Cardiac fibroblast (primary cell): ENCODE measurements at places on chromosomes 1 and 21.

DNA sequence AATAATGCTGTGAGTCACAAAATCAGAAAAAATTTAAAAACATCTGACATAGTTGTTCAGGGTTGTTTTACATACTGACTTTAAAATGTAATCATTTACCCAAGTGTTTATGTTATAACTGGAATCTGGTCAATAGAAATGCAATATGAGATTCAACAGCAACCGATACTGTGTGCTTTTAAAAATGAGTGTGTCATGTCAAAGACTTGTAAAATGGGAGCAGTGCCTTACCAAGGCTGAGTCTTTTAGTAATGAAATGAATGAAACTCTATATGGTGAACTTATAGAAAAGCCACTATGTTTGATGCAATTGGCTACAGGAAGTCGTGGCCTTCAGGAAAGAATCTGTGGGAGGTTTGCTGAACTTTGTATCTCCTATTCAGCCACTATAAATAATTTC lies 570.2 kb downstream of the DPYD start:
- peak; percentile 19 for DNase-seq

GRCh38 chr1:14261395-14261794 lies 337.1 kb upstream of the KAZN start:
- no peak for DNase-seq

DNA sequence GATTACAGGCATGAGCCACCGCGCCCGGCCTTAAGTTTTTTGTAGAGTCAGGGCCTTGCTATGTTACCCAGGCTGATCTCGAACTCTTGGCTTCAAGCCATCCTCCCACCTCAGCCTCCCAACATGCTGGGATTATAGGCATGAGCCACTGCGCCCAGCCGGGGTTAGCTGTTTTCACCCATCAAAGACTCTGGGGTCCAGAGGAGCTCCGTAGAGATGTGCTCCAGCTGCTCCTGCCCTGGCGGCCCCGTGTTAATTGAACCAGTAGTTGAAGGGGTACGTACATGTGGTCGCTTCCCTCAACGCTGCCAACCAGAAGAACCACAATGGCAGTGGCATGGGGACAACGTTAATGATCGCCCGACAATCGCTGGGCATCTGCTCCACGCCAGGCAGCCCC lies 72.0 kb downstream of the NPHP4 start:
- DNase-seq, result no peak

DNA sequence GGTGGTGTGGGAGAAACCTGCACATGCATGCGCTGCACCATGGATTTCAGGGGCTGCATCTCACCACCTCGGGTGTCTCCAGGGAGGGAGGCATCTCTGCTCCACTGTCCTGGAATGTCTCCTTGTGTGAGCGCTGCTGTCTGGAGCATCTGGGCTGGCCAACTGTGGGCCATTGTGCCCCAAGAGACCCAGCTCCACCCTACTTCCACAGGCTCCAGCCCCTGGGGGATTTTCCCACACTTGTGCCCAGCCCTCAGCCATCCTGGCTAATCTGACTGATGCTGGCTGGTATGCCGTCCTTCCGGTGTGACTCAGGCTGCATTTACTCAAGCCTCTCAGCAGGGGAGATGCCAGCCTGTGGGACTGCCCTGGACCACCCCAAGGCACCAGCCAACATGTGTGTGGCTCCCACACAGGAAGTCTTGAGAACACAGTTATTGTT lies 62.0 kb downstream of the TRIM11 start:
- DNase-seq, result no peak

DNA sequence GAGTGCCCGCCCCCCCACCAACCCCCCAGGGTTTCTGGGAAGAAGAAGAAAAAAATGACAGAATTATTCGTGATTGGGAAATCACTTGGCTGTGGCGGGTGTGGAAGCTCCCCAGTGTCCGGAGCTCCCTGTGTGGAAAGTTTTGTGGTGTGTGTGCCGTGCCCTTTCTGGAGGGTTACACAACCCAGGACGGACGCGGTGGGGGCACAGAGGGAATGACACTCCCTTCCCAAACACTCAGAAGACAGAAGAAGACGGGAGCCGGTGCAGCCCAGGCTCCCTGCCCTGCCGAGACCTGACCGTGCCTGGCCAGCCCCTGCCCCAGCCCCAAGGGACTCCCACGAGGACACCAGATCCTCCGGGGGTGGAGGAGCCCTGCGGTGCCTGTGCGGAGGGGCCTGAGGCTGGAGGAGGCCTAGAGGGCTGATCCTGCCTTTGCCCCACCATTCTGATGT lies 33.0 kb upstream of the ADARB1 start:
- peak; percentile 95 for DNase-seq

- DNase-seq, result peak; percentile 40
Measured at GRCh38 chr1:111161843-111162487, 21.9 kb downstream of the CEPT1 start.

DNA sequence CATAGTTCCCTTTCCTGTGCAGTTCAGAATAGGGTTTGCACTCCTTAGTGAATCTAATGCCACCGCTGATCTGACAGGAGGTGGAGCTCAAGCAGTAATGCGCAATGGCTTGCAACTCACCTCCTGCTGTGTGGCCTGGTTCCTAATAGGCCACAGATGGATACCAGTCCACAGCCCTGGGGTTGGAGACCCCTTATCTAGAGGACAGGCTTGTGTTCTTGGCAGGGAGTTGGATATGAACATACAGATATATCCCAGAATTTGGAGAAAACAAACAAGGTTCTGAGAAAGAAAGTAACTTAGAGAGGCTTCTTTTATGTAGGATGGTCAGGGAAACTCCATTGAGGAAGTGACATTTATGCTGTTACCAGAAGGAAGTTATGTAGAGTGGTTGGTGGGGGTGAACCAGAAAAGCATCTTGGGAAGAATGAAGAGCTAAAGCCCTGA lies 5.1 kb upstream of the PTPRC start:
- no peak for DNase-seq

- DNase-seq, result no peak
Measured at GRCh38 chr1:95671098-95671497, 437.1 kb downstream of the RWDD3 start.

GRCh38 chr1:89758156-89758555 lies 62.7 kb upstream of the LRRC8D start:
- DNase-seq, result no peak

DNA sequence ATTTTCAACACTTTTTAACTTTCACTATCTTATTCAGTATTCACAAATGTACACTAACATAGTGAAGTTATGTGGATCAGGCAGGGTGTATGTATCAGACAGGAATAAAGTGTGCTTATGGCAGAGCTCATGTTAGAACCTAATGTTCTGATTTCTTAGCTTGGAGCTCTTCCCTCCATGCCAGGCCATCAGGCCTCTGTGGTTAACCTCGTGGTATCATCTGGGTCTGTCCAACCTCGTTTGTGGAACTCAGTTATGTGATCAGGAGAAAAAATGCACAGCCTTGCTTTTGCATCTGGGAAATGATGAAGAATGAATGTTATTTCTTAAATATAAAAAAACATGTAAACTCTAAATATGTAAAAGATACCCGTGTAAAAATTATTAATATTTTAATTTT lies 86.9 kb downstream of the MPZL1 start:
- DNase-seq, result peak; percentile 39

DNA sequence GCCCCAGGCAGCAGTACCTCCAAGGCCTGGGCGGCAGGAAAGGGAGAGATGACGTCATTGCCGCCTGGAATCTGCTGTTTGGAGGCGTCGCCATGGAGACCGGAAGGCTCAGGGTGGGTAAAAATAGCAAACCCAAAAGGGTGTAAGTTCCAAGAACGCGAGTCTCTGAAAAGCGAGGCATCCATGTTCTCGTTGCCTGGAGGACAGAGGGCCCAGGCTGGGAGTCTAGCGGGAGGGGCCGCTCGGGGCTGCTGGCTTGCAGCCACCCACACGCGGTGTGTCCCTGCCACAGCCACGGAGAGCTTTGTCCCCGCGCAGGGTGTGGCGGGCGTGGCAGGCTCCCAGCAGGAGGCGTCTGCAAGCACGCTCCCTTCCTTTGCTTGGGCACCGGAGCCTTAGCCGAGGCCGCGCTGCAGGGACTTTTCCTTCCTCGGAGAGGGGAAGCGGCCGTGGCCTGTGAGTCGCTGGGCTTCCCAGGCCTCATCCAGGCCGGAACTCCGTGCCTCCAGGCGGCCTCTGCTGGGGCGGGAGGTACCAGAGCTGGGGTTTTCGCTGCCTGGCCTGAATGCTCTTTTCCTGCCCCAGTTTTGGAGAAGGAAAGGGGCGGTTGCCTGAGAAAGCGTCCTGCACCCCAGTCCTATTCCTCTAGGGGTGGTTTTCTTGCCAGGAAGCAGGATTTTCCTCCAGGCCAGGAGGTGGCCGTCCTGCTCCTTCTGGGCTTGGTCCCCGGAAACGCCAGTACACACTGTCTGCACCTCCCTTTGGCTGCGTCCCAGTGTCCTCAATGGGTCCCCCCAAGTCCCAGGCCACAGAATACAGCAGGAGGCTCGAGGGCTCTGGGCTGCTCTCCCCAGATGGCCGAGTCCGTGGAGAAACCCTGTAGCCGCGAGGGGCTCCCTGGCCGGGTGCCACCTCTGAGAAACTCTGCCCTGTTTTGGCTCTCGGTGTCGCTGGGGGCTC lies 15.3 kb upstream of the SKI start:
- DNase-seq, result peak; percentile 99

DNA sequence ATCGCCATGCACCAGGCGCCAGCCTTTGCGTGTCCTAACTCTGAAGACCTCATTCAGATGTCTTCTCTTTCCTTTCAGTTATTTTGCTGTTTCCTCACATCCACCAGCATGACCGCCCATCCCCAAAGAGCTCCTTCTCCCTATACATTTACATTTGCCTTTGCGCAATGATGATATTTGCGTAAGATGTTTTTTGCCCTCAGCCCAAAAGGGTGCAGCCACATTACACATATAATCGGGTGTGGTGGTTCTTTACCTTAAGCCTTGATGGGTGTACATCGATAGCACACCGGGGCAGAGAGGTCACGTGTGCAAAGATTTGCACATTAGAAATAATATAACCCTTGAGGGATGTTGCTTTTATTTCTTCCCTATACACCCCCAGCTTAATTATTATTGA lies 192.8 kb downstream of the HUNK start:
- DNase-seq, result no peak

- DNase-seq, result no peak
Measured at GRCh38 chr1:39761557-39762260, 9.4 kb downstream of the OXCT2 start.

DNA sequence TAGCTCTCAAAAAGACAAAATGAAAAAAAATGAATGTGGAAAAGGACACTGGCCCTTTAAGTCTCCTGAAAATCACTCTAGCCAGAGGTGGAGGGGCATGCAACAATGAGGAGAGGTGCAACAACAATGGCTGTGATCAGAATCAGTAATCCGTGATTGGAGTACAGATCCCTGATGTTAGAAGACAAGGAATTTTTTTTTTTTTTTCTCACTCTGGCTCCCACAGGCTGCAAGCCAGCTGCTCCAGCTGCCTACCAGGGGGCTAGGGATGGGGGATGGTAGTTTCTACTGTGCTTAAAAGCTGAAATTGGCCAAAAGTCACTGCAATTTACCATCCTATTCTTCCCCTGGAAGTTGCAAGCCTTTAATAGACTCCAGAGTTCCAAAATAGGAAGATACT lies 54.5 kb downstream of the STYXL2 start:
- DNase-seq, result no peak

GRCh38 chr1:110150330-110151174 lies at the start of gene SLC6A17:
Gene SLC6A17, plus strand, starts transcription at chr1:110150494. Its CDS starts 16,436 bp downstream, at chr1:110166930.
- peak; percentile 67 for DNase-seq

DNA sequence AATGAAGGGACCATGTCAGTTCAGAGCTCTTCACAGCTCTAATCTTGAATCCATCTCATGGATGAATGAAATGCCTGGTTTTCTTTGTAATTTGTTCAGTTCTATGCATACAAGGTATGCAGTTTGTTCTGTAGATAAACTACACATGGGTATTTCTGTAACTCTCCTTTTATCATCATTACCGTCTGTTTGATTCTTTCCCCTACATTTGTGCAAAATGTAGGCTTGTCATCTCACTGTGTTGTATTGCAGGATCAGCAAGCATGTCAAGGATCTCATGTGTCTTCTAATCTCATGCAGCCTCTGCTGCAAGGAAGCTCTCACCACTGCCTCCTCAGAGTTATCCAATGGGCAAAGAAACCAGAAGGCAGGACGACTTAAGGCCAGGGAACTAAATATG lies 79.3 kb downstream of the OLFML2B start:
- DNase-seq, result no peak

DNA sequence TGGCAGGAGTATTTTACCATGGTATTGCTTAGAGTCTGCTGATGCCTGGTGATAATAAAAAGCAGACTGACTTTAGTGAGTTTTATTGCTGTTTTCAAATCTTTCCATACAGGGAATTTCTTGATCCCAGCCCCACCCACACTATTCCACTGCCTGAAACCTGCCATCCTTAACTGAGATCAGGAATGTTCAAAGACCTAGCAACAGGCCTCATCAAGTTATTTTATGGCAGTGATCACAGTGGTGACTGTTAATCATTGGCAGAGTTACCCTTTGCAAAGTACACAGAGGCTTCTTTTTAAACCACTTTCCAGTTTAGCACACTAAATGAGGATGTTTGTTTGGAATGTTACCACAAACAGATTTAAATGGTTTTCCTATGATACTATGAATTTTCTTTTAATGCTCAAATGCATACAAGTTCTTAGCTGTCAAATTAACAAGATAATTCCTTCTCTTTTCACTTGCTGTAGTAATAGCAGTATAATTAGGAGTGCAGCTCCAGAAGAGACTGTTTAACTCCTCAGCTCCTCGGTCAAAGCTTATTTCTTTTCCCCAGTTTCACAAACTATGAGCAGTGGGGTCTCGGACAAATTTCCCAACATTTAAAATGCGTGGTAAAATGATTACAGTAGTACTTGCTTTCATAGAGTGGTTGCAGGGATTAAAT lies 69.9 kb upstream of the USP25 start:
- DNase-seq, result no peak

DNA sequence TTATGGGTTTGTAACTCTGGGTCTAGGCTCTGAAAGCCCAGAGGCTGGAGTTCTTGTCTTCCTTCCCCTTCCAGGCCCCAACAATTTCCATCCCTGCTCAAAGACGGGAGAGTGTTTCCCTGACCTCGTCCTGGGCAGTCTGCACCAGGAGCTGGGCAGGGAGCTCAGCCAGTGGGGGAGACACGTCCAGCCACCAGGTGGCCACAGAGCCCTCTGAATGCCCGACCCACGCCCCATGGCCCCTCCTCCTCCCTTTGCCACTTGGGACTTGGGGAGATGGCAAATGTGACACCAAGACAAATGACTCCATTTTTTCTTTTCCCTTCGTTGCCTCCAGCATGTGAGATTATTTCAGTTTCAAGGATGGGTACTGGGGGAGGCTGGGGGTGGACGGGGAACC lies 159.9 kb upstream of the AJAP1 start:
- DNase-seq, result no peak
